ENCODE measurements at places on chromosomes 4 and X. TPM values are rescaled to one million over a fixed set of nuclear protein-coding genes. Genes with fewer than 3 reads are reported as not detected.

The STEEP1 gene
- 28.1 TPM for total RNA-seq

The MTNR1A gene
- total RNA-seq, result 0.94 TPM

The MAGEC3 gene
- total RNA-seq, result 0.47 TPM

The LARP1B gene
- 61.8 TPM for total RNA-seq

The RHOXF1 gene
- total RNA-seq, result not detected

The PLS3 gene
- total RNA-seq, result 102 TPM

The PRKG2 gene
- 15.0 TPM for total RNA-seq

The RNF128 gene
- 1.2 TPM for total RNA-seq

The CTAG1A gene
- total RNA-seq, result not detected

The CDK16 gene
- total RNA-seq, result 63.5 TPM

The HS3ST1 gene
- total RNA-seq, result 15.0 TPM

The EGF gene
- 1.7 TPM for total RNA-seq

The GAGE12J gene
- not detected for total RNA-seq

The GAGE12E gene
- not detected for total RNA-seq

The EPGN gene
- not detected for total RNA-seq

The CT47B1 gene
- total RNA-seq, result not detected

The CT55 gene
- not detected for total RNA-seq

The IQCM gene
- total RNA-seq, result not detected

The ASMT gene
- total RNA-seq, result 0.62 TPM

The CLIC2 gene
- total RNA-seq, result 5.1 TPM

The DCLK2 gene
- total RNA-seq, result 65.0 TPM

The TXK gene
- 3.1 TPM for total RNA-seq

The CXCL5 gene
- 0.16 TPM for total RNA-seq

The BMPR1B gene
- total RNA-seq, result 23.6 TPM

The POLN gene
- total RNA-seq, result 7.8 TPM

The CYLC1 gene
- total RNA-seq, result 0.31 TPM

The PAGE1 gene
- total RNA-seq, result not detected

The RBMXL3 gene
- not detected for total RNA-seq

The GATA1 gene
- total RNA-seq, result 0.31 TPM

The HERC6 gene
- 4.1 TPM for total RNA-seq

The FGF13 gene
- 136 TPM for total RNA-seq

The FAM47A gene
- total RNA-seq, result not detected

The CAPN6 gene
- total RNA-seq, result 0.31 TPM

The ALAS2 gene
- 32.0 TPM for total RNA-seq

The MAGEC1 gene
- not detected for total RNA-seq

The HEPH gene
- 5.1 TPM for total RNA-seq

The NAAA gene
- 21.4 TPM for total RNA-seq

The ZNF41 gene
- 9.2 TPM for total RNA-seq

The ARHGAP24 gene
- 2.2 TPM for total RNA-seq

The MAGEB2 gene
- total RNA-seq, result not detected

The SLC9B1 gene
- 10.8 TPM for total RNA-seq

The SSX1 gene
- not detected for total RNA-seq

The ADGRL3 gene
- total RNA-seq, result 306 TPM

The FRAS1 gene
- 7.0 TPM for total RNA-seq

The PRICKLE3 gene
- 0.47 TPM for total RNA-seq

The CT45A5 gene
- total RNA-seq, result not detected

The MSX1 gene
- total RNA-seq, result 3.0 TPM

The QRFPR gene
- total RNA-seq, result not detected

The GPR173 gene
- total RNA-seq, result 27.0 TPM

The CYSLTR1 gene
- 1.2 TPM for total RNA-seq
